ENCODE measurements at places on chromosomes 1 and 21. TPM values are rescaled to one million over a fixed set of nuclear protein-coding genes. Genes with fewer than 3 reads are reported as not detected.

The CDC7 gene
- total RNA-seq = 28.3 TPM

DNA sequence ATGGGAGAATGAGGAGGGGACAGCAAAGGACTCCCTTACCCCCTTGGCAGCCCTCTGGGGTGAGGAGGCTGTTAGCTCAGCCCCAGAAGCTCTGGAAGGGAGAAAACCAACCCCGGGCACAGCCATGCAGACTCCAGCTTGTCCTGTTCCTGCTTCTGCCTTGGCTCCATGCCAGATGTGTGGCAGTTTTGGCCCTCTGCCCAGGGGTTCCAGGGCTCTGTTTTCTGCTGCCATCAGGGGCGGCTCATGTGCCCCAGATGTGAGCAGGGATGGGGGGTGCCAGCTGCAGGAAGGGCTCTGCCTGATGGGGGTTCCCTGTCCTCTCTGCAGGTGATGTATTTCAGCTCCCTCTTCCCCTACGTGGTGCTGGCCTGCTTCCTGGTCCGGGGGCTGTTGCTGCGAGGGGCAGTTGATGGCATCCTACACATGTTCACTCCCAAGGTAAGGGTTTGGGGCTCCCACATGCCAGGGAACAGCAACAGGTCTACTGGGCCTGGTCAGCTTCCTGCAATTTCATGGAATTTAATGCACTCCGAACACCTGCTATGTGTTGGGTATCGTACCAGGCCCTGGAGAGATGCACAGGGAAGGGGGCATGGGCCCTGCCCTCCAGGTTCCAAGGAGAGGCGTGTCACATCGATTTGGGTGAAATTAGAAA lies 26.1 kb downstream of the SLC6A17 start:
- DNase-seq = no peak
- H3K27ac ChIP-seq = no peak overlapping the region
- no peaks in the 10 kb centered on the region for H3K36me3 ChIP-seq

DNA sequence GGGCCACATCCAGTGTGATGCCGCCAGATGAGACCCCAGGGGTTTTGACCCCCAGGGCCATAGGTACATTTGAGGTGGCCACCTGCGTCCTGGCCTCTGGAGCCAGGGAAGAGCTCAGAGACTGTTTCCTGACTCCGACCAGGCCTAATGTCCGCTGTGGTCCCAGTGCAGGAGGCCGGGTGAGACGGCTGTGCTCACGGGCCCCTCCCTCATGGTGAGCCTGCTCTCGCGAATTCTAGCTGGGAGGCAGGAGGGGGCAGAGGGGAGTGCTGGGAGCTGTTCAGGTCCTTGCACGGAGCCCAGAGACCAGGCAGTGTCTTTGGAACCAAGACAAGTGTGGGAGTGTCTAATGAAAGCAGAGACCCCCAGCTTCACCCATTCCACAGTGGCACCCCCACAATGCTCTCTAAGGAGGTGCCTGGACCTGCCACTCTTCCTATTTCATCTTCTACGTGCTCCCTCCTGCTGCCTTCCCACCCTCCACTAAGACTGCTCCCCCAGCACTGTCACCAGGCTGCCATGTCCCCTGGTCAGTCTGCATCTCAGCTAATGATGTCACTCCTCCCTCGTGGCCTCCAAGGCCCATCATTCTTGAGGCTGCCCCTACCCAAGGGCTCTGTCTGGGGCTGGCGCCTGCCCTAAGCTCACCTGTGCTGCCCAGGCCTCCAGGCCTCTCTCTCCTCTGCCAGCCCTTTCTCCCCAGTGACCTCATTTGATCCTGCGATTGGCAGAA lies 256.3 kb upstream of the C1orf174 start:
- no peak overlapping the region for H3K4me3 ChIP-seq
- no peaks in the 10 kb centered on the region for H3K36me3 ChIP-seq
- no peak for DNase-seq
- no peak overlapping the region for H3K27ac ChIP-seq
- H3K4me1 ChIP-seq = no peaks in the 10 kb centered on the region
- no peaks in the 10 kb centered on the region for H3K27me3 ChIP-seq

- H3K36me3 ChIP-seq = no peaks in the 10 kb centered on the region
- no peak overlapping the region for H3K27ac ChIP-seq
- H3K27me3 ChIP-seq = no peaks in the 10 kb centered on the region
- no peak overlapping the region for H3K4me3 ChIP-seq
- DNase-seq = no peak
Measured at GRCh38 chr1:206863266-206863665, 2.2 kb upstream of the IL20 start.

- H3K27me3 ChIP-seq = no peaks in the 10 kb centered on the region
- no peak overlapping the region for H3K4me3 ChIP-seq
- DNase-seq = no peak
- no peak overlapping the region for H3K27ac ChIP-seq
Measured at GRCh38 chr1:201608635-201609395, 69.9 kb downstream of the NAV1 start.

DNA sequence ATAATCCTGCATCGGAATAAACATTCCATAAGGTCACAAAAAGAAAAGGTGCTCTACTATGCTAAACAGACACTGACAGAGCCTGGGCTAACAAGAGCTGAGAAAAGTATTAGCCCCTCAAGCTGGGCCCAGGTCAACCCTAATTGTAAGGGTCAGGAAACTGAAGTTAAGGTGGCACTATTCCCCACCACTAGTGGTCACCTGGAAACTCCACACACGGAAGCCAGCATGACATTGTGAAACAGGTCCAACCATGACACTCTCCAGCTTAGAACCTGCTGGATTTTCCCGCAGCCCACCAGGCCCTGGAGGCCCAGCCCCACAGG lies 1.2 kb downstream of the PTTG1IP start:
- H3K27me3 ChIP-seq = no peaks in the 10 kb centered on the region
- H3K36me3 ChIP-seq = no peaks in the 10 kb centered on the region
- peaks cover 61% of the 10 kb centered on the region for H3K4me1 ChIP-seq
- no peak for DNase-seq
- H3K27ac ChIP-seq = peak overlapping the region; percentile 69
